PC-9 (cell line): ENCODE measurements at places on chromosomes 6 and 20. TPM values are rescaled to one million over a fixed set of nuclear protein-coding genes. Genes with fewer than 3 reads are reported as not detected.

Gene YWHAB
- 194 and 249 TPM in 2 replicates for total RNA-seq

Gene LINC00237
- total RNA-seq, result not detected in 2 replicates

DNA sequence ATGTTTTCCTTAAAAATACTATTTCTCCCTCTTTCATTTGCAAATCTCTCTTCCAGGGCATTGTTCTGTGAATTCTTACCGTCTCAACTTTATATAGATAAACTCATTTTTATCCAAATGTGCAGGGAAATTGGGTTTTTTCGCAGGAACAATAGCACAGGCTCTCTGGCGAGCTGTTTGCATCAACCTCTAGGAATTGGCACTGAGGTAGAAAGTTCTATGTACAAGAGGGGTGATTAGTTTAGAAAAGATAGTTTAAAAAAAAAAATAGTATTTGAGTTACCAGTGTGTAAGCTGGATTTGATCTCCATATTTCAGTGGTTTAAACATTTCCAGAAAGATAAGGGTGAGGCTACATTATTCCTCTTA lies 129.7 kb upstream of the BTN3A2 start:
- DNase-seq, result no peak

GRCh38 chr20:31836853-31837608 lies 8.4 kb downstream of the FOXS1 start:
- DNase-seq, result no peak

- DNase-seq, result no peak
Observed at GRCh38 chr6:46221222-46221793, 50.5 kb upstream of the ENPP5 start.

GRCh38 chr20:5895626-5896025 lies 54.7 kb downstream of the TRMT6 start:
- no peak for DNase-seq

DNA sequence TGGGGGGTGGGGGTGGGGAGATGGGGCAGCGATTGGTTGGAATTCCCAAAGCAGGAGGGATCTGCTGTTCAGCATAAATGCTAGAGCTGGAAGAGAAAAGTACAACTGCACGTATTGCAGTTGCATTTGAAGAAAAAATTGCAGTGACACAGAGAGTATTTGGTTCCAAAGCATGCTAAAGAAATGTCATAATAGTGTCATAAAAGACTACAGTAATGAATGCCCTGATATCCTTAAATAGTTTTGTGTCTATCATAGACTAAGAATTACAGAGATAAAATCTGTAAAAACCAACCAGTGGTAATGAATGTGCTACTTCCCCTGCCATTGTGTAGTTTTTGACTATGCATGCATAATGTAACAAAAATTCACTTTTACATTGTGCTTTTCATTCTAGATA lies 693.6 kb upstream of the SLC35B3 start:
- DNase-seq, result no peak

GRCh38 chr20:6698056-6698455 lies 69.4 kb upstream of the BMP2 start:
- no peak for DNase-seq

- no peak for DNase-seq
Observed at GRCh38 chr20:3403741-3404140, 3.7 kb downstream of the DNAAF9 start.

DNA sequence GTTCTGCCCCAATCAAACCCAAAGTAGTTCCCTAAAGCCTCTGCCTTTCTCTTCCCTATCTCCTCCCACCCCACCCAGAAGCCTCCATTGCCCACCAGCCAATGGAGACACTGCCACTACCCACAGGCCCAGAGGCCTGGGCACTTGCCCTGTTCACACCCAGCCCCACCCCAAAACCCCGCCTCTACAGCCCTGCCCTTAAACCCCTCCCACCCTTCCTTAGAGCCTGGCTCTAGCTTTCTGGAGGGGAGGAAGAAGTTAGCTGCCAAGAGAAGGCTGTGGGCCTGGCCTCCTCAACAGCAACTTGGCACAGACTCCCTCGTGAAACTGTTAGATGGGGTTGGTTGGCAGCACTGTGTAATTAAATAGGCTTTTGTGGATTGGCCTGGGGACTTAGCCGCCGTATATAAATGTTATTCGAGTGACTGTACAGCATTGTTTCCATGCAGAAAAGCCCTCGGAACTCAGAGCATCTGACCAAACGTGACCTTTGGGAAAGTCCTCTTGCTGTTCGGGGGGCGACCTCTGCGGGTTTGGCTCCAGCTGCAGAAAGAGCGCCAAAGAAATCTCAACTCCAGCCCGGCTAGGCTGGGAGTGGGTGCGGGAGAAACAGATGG lies 31.4 kb downstream of the COL11A2 start:
- no peak for DNase-seq

DNA sequence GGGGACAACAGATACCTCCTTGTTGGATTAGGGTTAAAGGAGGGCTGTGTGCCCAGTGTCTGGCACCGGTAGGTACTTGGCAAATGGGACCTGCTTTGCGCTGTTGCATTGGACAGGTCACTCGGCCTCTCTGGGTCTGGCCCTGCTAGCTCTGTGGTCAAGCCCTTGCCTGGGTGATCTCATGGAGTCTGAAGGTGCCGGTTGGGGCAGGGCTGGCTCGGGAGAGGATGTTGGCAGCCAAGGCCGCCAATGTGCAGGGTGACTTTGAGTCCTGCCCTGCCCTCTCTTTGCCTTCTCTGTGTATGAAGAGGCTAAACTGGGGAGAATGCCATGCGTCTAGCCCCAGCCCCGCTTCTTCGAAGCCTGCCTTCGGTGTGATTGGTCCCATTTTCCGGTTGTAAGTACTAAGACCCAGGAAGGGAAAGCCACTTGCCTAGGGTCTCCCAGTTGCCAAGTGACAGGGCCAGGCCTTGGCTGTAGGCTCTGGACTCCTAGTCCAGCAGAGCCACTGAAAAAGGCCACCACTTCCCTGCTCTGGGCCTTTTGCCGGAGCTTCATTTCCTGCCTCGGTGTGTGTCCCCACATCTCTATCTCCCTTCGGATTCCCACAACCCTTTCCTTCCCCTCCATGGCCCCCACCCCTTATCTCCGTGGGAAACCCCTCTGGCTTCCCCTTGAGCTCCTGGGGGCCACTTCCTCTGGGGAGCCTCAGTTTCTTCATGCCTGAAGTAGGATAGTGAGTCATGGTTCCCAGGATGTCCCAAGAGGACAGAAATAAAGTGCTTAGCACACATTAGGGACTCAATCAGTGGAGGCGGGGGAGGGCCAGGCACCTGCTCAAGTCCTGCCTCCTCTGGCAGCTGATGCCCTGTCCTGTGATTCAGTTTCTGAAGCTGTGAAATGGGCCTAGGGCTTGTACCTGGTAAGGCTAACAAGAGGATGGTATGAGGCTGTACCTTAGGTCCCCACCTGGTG lies 3.9 kb downstream of the SRC start:
- no peak for DNase-seq

- no peak for DNase-seq
Observed at GRCh38 chr6:145068577-145068976, 666.7 kb downstream of the EPM2A start.
